ENCODE measurements at places on chromosomes 1 and 21.
A peak's percentile ranks its signal among the peaks of the same experiment; 100 is the strongest.

- H3K36me3 ChIP-seq, result peaks cover 88% of the 10 kb centered on the region
- no peak overlapping the region for H3K27ac ChIP-seq
- DNase-seq, result no peak
- no peaks in the 10 kb centered on the region for H3K4me1 ChIP-seq
- no peak overlapping the region for H3K4me3 ChIP-seq
These were observed 17.6 kb downstream of the NADK start for GRCh38 chr1:1760715-1761114.

DNA sequence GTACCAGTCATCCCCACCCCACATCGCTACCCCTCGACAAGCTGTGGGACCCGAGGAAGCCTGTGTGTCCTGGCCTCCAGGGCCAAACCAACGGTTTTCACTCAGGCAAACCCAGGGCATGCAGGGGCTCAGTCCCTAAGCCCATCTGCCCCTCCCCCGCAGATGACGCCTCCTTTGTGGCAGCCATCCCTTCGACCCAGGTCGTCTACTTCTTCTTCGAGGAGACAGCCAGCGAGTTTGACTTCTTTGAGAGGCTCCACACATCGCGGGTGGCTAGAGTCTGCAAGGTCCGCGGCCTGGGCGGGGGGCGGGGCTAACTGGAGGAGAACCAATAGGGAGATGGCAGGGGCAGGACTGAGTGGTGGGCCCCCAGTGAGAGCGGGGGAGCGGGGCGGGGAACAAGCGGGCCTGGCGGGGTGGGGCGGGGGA, 7.4 kb downstream of the SEMA4A start:
- H3K4me1 ChIP-seq, result peaks cover 23% of the 10 kb centered on the region
- no peaks in the 10 kb centered on the region for H3K27me3 ChIP-seq
- H3K27ac ChIP-seq, result no peak overlapping the region
- H3K36me3 ChIP-seq, result no peaks in the 10 kb centered on the region

DNA sequence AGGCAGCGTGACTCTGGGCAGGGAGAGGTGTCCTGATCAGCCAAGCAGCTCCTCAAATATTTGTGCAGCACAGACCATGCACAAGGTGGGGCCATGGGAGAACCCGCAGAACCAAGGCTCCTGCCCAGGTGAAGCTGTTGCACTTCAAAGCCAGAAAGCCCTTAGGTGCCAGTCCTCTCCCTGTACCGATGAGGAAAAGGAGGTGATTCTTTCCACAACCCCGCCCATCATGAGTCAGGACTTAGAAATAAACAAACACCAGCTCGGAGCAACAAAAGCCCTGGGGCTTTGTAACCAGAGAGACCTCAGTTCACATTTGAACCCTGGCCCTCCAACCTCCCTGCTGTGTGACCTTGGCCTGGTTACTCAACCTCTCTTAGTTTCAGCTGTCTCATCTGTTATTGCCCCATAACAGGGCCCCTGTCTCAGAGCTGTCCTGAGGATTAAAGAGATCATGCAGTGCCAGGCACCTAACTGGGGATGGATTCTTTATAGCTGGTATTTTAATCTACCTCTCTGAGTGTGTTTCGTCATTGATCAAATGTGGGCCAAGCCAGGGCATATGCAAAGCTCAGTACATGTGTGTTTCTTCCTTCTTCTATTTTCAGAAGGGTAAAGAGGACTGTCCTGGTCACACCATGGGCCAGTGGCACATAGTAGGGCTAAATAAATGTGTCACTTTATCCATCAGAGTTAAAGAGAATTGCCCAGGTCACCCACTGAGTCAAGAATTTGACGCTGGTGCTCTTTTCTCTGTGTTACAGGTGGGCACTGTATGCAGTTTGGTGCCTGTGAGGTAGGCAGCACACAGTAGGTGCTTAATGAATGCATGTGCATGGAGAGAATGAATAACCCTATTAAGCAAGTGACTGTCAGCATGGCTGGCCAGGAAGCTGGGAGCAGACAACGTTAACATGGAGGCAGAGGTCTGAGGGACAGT, 1.4 kb downstream of the LDLRAD1 start:
- peak; percentile 61 for DNase-seq
- peaks cover 4% of the 10 kb centered on the region for H3K27me3 ChIP-seq
- no peak overlapping the region for H3K4me3 ChIP-seq
- no peak overlapping the region for H3K27ac ChIP-seq

- H3K4me1 ChIP-seq, result peaks cover 23% of the 10 kb centered on the region
- H3K36me3 ChIP-seq, result no peaks in the 10 kb centered on the region
- H3K27me3 ChIP-seq, result no peaks in the 10 kb centered on the region
These were observed 159.2 kb downstream of the SIPA1L2 start for GRCh38 chr1:232470711-232471110.

GRCh38 chr1:156244712-156245111, 2.7 kb downstream of the BGLAP start:
- peaks cover 18% of the 10 kb centered on the region for H3K27me3 ChIP-seq
- DNase-seq, result no peak
- peaks cover 10% of the 10 kb centered on the region for H3K36me3 ChIP-seq

DNA sequence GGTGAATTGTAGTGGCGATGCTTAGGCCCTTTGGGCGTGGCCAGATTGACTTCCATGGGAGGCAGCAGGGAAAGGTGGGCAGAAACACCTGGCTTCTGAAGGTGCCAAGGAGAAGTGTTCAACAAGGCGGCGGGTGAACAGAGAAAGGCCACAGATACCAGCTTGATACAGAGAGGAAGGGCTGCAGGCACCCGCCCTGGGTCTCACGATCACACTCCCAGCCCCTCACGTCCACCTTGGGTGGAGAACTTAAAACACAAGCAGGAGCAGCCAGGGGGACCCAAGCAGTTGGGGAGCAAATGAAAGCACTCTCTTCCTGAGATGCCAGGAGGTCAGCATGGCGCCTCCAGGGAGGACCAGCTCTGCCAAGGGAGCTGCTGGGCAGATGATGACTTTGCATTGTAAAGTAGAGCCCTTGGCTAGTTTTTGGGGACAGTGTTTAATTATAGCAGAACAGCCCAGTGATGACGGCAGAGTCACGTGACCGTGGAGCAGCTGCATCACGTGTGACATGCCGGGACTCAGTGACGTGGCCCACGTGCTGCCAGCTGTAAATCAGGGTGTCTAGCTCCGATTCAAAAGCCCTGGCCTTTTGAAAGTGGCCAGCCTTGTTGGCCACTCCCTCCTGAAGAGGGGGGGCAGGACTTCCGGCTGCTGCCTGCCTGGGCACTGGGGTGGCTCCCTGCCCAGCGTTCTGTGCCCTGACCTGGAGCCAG, 19.0 kb downstream of the SLC37A1 start:
- no peak overlapping the region for H3K27ac ChIP-seq
- peaks cover 9% of the 10 kb centered on the region for H3K4me1 ChIP-seq
- DNase-seq, result peak; percentile 26
- H3K4me3 ChIP-seq, result no peak overlapping the region
- H3K27me3 ChIP-seq, result no peaks in the 10 kb centered on the region

DNA sequence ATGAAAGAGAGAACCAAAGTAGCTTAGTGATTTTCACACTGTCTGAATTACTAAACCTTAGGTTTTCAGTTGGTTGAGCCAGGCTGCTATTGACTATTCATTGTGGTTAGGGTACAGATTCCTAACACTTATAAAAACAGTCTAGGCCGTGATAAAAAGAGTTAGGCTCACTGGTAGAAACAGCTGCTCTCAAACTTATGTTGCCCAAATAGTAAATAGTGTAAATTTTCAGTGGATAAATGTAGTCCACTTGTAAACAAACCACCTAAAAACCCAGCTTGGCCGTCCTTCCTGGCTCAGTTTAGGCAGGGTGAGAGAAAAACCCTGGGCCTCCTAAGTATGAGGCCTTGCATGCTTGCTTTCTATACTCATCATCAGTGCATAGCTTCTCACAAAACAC, 34.9 kb downstream of the ARID1A start:
- no peaks in the 10 kb centered on the region for H3K27me3 ChIP-seq
- H3K27ac ChIP-seq, result no peak overlapping the region
- H3K36me3 ChIP-seq, result peaks cover 67% of the 10 kb centered on the region
- no peak for DNase-seq
- peaks cover 44% of the 10 kb centered on the region for H3K4me1 ChIP-seq

DNA sequence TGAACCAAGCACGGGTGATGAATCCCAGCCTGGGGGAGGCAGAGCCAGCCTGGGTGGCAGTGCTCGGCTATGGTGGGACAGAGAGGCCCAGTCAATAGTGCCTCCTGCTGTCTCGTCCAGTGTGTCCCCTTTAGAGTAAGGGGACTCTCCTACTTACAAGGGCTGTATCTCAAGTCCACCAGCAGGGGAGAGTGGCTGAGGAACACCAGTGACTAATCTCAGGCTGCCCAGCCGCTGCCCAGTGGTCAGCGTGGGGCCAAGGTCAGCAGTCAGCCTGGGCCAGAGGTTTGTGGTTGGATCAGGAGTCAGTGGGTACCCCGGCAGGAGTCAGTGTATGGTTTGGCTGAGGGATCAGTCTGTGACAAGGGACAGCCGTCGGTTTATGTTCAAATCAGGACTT, 109.2 kb upstream of the RUNX3 start:
- no peaks in the 10 kb centered on the region for H3K36me3 ChIP-seq
- no peak overlapping the region for H3K27ac ChIP-seq
- no peak for DNase-seq

DNA sequence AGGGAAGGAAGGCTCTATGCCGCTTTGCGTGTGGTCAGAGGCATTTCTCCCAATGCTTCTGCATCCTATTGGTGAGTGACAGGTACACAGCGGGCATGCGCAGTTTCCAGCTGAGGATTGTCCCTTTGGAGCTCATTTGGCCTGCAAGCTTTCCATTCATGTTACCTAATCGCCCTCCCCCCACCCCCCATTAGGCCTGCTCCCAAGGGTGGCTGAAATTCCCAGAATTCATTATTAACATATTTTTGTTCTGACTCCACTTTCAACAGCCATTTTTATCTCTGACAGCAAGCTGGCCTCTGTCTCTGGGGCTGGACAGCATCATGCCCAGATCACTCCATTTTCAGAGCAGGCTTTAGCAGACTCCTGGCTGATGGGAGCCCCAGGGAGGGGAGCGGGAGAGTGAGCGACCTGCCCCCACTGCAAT, 25.6 kb downstream of the MIS18A start:
- no peak overlapping the region for H3K4me3 ChIP-seq
- H3K27me3 ChIP-seq, result no peaks in the 10 kb centered on the region
- no peaks in the 10 kb centered on the region for H3K36me3 ChIP-seq

All from SJSA1 (cell line).